ENCODE measurements at places on chromosomes 1 and 21.

GRCh38 chr1:168671782-168672181 lies 57.2 kb downstream of the DPT start:
- DNase-seq = no peak

DNA sequence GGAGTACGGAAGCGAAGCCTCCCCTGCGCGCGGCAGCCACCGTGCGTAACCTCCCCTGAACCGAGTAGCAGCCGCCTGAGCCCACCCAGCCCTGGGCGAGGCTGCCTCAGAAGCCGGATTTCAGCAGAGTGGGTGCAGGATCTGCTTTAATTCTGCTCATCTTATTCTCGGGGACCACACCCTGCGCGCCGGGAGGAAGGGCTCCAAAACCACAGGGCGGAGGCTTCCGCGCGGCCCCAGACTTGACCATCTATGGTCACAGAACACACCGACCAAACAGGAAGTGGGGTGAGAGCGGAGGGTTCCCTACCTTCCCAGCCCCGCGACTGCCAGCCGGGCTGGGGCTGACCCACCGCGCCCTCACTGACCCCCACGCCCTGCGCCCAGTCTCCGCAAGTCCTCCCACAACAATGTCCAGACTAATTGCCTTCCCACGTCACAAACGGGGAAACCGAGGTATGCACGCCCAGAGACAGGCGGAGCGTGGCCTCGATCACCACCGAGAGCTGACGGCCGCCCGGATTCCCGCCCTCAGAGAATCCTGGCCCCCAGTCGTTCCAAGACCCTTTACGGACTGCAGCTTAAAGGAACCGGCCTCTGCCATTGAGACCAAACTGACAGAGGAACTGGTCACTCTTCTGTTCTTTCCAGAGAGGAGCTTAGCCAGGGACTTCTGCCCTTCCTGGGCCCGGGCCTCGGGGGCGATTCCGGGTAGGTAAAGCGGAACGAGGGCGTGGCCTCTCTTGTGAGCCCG lies 595 bp upstream of the CAP1 start:
- peak; percentile 71 for DNase-seq

DNA sequence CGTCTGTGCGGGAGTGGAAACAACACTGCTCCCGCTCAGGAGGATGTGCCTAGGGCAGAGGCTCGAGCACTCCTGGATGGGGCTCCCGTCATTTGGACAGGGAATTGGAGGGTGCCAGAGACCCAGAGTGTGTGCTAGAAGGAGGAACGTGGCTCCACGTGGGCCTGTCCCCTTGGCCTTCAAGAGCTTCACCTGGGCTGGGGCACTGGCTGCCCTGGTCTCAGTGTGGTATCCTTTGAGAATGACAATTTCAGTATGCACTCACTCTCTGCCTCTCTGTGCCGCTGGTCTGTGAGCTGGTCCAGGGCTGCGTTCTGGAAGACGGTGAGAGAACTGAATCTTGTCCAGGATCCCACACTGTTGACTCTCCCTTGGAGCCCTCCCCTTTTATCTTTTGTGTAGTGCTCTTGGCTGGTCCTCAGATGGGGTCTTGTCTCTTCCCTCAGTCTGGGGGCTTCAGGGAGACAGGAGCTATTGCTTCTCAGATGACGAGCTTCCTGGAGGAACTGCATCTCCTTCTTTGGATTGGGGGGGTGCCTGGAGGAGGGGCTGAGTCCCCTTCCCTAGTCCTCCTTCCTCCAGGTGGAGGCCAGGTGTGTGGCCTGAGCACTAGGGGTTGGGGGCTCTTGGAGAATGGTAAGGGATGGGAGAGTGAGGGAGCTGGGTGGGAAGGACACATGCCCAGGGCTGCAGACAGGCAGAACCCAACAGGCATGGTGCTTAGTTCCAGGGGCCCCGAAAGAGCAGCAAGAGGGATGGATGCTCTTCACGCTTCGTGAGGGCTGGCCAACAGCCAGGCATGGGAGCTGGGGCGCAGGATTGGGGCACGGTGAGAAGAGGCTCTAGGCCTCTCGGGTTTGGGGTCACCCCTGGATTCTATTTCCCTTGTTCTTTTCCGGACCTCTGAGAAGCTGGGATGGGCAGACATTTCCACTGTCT lies 14.8 kb upstream of the ETV3L start:
- DNase-seq = no peak

DNA sequence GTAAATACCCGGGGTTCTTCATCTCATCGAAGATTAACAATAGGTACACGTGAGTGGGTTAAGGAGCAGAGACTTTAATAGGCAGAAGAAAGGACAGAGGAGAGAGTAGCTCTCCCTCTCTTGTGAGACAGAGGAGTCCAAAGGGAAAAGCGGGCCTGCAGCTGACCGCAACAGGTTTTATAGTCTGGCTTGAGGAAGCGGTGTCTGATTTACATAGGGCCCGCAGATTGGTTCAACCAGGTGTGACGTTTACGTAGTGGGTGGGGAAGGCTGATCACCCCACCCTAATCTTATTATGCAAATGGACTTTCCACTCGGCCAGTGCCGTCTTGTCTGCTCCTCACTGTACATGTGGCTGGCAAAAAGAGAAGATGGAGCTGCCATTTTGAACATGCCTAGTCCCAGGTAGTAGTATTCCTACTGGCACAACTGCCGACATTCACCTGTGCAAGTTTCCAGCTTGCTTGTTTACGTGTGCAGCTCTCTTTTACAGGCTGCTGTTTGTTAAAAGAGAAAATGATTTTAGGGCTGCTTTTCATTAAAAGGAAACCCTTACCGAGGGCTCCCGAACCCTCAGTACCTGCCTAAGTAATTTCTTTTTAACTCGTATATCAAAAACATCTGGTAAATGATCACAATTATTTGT lies 10.6 kb downstream of the CDC14A start:
- no peak for DNase-seq

DNA sequence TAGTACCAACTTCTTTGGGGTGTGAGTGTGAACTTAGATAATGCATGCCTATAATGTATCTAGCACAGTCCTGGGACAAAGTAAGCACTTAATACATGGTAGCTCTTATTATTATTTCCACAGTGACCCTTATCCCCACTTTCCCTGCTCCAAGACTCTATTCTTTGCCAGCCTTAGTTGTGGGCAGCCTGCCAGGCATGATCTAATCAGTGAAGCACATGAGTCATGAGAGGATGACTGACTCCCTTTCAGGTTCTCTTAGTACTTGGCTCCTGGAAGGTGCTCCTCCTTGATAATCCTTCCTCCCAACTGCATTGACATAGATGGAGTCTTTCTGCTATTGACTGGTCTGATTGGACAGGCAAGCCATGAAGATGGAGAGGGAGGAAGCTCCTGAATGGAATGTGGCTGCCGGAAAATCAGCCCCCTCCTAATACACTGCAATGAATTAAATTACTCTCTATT lies 17.4 kb upstream of the GNG12 start:
- peak; percentile 84 for DNase-seq

DNA sequence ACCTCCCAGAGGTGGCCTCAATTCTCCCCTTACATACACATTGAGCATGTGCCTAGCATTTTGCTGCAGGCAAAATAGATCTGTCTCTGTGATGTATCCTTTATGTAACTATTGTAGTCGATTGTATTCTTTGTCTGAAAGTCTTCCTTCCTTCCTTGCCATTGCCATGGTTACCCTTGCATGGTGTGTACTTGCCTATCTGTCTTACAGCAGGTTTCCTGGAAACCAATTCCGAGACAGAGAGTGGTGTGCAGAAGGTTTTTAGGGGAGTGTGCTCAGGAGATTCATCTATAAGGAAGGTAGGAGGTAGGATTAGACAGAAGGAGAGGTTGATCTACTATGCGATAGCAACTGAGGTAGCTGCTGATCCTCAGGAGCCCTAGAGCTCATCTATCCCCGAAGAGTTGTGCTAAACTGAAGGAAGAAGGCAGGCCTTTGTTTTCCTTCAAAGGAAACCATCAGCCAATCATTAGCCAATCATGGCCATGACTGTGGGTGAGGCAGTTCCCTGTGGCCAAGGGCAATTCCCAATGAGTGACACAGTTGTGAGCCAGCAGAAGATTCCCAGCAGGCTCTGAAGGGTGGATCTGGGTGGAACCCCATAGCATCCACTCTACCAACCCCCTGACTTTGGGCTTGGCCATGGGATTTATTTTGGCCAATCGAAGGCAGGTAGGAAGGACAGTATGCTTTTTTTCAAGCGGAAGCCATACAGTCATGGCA lies 15.0 kb downstream of the CITED4 start:
- DNase-seq = peak; percentile 43

DNA sequence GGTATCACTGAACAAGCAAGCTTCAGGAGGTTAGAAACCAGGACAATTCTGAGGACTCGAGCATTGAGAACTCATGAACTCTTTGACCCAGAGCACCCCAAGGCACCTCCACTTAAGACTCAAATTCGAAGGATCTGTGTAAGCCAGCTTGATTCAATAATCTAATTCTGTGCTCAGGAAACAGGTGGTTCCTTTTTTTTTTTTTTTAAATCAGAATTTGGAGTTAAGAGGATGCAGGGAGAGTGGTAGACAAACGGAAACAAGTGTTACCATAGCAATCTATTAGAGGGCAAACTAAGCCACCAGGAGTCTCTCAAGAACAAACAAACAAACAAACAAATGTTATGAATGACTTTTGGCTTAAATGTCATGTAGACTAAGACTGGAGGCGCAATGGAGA lies 53.8 kb upstream of the DPH5 start:
- DNase-seq = no peak

DNA sequence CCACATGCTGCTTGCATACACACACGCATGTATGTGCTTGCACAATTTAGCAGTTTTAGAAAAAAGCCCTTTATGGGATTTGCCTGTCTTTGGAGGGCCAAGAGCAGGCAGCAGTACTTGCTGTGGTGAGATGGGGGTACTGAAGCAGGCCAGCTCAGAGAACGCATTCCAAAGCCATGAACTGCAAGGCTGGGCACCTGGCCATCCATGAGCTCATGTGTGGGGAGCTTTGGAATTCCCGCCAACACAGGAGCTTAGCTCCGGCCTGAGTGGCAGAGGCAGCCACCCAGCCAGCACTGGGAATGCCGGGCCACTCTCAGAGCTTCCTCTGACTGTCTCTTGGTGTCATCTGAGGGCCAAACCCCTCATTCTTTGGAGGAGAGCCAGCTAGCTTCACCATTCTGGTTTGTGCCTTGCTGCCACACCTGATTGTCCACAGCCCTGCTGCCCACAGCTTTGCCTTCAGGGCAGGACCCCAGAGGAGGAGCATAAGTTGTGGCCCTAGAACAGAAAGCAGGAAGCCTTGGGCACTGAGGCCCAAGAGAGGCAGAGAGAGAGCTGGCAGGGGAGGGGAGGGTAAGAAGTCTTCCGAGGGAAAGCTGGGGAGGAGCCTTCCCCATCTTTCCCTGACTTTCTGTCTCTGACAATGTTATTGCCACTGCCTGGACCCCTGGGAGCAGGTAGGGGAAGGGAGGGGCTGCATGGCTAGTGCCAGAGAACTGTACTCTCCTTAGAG lies 92.1 kb upstream of the POU3F1 start:
- DNase-seq = peak; percentile 96

GRCh38 chr1:41891199-41891896 lies 27.4 kb downstream of the HIVEP3 start:
- no peak for DNase-seq

- no peak for DNase-seq
These were observed 30.3 kb upstream of the FMOD start for GRCh38 chr1:203381151-203381751.

DNA sequence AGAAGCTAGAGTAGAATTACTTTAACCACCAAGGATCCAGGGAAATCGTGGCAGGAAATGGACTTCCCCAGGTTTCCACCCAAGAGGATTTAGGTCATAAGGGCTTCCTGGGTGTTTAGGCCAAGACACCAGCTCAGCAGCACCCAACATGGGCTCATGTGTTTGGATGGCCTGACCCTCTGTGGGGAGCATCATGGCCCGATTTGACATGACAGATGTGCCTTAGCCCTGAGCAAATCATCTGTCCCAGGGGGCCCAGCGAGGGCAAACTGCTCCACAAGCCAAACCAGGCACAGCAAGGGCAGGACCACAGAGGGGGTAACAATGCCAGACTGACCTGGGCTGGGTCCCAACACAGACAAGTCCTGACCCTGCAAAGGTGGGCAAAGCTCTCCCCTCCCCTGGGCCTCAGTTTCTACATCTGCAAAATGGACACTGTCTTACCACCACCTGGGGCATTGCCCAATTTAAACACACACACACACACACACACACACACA lies 232.8 kb downstream of the MATN1 start:
- DNase-seq = no peak

DNA sequence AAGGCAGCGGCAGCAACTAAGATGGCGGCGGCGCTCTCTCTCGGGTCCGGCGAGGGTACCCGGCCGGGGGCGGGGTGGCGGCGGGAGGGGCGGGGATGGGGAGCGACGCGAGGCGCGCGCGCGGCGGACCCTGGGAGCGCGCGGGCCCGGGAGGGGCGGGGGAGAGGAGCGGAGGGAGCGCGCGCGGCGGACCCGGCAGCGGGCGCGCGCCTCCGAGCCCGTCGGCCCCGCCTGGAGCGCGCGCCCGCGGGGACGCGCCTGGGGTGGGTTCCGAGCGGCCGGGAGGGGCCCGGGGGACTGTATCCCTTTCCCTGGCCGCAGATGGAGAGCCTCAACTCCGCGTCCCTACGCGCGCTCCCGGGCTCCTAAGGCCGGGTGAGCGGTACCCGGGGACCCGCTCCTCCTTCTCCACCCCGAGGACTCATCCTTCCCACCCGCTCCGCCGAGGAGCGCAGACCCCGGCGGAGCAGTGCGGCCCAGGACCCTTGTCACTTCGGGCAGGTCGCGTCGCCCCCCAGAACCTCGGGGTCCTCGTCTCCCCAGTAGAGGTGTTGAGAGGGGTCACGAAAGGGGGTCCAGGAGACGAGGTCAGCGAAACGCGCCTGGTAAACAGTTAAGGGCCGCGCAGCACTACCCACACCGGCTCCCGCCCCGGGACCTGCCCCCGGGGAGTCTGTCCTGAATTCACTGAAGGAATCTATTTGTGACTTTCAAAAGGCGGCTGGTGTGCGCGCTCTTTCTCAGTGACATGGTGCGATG lies at the start of gene CLSTN1:
CLSTN1 (minus strand) TSS at position 23 of the 759 bp plus-strand sequence. CDS start 232 bp downstream, outside the sequence.
- DNase-seq = peak; percentile 70

DNA sequence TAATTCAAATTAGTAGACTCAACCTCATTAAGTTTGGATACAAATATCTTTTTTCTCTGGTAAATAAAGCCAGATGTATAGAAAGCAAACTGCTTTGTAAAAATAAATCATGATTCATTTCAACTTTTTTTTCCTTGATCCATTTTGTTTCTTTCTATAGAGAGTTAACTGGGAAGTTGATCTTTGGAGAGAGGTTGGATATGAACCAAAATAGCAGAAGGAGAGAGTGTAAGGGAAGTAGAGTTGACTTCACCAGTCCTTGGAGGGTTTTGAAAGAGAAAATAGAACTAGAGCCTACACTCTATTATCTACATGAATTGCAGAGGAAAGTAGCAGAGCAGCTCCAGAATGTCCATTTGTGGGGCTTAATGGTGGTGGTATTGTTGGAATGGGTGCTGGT lies 243.8 kb downstream of the ADGRL2 start:
- no peak for DNase-seq

GRCh38 chr1:47623557-47623940 lies 185.7 kb downstream of the FOXD2 start:
- DNase-seq = no peak

- no peak for DNase-seq
These were observed 9.8 kb downstream of the ECE1 start for GRCh38 chr1:21280482-21280881.

- peak; percentile 35 for DNase-seq
These were observed 273.8 kb downstream of the PTBP2 start for GRCh38 chr1:96995351-96995750.

Measured in HFFc6 (cell line).